ENCODE measurements at places on chromosomes 4 and X. TPM values are rescaled to one million over a fixed set of nuclear protein-coding genes. Genes with fewer than 3 reads are reported as not detected.

The IRS4 gene
- total RNA-seq = not detected

The TBC1D9 gene
- 10.0 TPM for total RNA-seq

DNA sequence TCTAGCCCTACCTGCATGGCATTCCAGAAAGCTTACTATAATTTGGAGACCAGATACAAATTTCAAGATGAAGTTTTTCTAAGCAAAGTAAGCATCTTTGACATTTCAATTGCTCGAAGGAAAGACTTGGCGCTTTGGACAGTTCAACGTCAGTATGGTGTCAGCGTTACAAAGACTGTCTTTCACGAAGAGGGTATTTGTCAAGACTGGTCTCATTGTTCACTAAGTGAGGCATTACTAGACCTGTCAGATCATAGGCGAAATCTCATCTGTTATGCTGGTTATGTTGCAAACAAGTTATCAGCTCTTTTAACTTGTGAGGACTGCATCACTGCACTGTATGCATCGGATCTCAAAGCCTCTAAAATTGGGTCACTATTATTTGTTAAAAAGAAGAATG, 17.6 kb downstream of the THAP9 start:
- H3K27me3 ChIP-seq = no peaks in the 10 kb centered on the region
- H3K4me3 ChIP-seq = no peak overlapping the region
- no peak for DNase-seq
- peaks cover 12% of the 10 kb centered on the region for H3K36me3 ChIP-seq

DNA sequence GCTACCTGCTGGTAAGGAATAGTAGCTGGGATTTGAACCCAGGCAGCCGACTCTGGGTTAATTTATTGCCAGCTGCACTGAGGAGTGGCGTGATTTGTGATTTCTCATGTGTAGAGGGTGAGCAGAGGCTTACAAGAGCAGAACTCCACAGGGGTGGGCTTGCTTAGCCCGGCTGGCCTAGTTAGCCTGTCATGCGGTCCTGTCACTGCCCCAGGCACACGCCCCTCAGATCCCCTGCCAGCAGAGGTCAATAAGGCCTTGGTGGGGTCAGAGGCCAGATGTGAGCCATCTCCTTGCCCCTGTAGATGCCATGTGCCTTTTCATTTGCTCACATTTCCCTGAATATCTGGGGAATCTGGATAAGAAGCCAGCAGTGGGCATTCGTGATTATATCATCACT, 13.4 kb downstream of the NSDHL start:
- no peaks in the 10 kb centered on the region for H3K4me1 ChIP-seq
- H3K36me3 ChIP-seq = no peaks in the 10 kb centered on the region
- no peak overlapping the region for H3K27ac ChIP-seq
- H3K27me3 ChIP-seq = no peaks in the 10 kb centered on the region
- DNase-seq = no peak

- no peaks in the 10 kb centered on the region for H3K27me3 ChIP-seq
- no peak for DNase-seq
- no peaks in the 10 kb centered on the region for H3K4me1 ChIP-seq
- no peak overlapping the region for H3K4me3 ChIP-seq
- H3K36me3 ChIP-seq = no peaks in the 10 kb centered on the region
- no peak overlapping the region for H3K27ac ChIP-seq
These were observed 20.5 kb downstream of the GLRB start for GRCh38 chr4:157096439-157096838.
